ENCODE measurements at places on chromosomes 7 and 10. TPM values are rescaled to one million over a fixed set of nuclear protein-coding genes. Genes with fewer than 3 reads are reported as not detected.

- ATAC-seq: no peak
Observed at GRCh38 chr7:8365499-8366110, 67.8 kb upstream of the NXPH1 start.

VPS37D gene
- total RNA-seq: 17.3 TPM

GRCh38 chr10:45053569-45054100 is 52.9 kb downstream of the ZNF22 start:
- peak; percentile 85 for ATAC-seq

SFRP4 gene
- 0.16 TPM for total RNA-seq

PPP1R3C gene
- 31.9 TPM for total RNA-seq

CPVL gene
- total RNA-seq: 6.9 TPM

DNA sequence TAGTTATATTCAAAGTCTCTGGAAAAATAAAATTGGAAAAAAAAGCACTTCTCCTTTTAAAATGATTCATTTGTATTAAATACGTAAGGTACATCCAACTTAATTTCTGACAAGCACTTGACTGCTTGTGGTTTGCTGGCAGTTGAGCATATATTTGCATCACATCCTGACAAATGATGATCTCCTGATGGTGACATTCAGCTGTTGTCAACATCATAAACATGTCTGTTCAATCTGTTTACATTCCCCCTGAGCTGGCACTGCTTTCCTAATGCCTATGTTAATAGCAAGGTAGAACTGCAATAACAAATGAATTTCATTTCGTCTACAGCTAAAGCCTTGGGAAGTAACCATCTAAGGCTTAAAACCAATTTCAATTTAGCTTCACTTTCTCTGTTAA is 24.4 kb downstream of the TSPAN12 start:
- no peak for ATAC-seq

DNA sequence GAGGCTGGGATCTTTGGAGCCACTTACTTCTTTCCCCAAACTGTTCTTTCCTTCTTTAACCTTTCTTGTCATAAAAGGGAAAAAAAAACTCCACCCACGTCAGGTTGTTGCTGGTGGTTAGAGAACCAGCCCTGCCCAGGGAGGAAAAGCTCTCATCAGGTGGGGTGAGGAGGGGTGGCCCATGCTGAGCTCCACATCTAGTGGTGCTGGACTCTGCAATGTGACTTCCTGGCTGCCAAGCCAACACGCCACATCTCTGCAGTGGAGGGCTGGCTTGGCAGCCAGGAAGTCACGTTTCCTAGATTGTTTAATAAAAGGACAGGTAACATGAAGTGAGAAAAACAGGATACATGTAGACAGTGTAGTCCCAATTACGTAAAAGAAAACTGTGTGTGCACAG is 37.4 kb downstream of the WIPF3 start:
- no peak for ATAC-seq

DNA sequence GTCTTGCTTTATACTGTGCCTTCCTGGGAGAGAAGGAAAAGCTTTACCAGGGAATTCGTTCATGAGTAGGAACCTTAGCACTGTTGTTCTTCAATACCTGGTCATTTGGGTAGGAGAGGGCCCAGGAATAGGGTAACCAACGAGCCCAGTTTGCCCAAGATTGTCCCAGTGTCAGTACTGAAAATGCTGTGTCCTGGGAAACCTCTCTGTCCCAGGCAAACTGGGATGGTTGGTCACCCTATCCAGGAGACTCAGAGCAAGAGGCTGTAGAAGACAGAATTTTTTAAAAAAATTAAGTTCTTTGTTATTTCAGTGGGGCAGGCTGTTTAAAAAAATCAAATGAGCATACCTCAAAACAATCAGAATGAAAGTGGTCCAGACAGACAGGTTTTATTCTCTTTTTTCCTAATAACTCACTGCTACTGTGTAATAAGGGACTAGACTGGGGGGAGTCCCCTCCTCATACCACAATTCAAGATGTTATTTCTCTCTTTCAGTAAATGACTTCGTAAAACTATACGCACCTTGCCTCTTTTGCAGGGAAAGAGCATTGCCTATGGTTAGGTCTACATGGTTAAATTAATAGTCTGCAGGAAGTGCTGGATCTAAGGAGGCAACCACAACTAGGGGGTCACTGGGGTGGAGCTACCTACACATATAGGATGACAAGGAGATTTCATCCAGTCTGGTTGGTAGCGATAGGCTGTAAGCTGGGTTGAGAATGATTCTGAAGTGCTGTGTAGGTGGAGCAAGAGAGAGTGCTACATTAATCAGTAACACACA is 41.1 kb upstream of the FAM133B start:
- no peak for ATAC-seq

DNA sequence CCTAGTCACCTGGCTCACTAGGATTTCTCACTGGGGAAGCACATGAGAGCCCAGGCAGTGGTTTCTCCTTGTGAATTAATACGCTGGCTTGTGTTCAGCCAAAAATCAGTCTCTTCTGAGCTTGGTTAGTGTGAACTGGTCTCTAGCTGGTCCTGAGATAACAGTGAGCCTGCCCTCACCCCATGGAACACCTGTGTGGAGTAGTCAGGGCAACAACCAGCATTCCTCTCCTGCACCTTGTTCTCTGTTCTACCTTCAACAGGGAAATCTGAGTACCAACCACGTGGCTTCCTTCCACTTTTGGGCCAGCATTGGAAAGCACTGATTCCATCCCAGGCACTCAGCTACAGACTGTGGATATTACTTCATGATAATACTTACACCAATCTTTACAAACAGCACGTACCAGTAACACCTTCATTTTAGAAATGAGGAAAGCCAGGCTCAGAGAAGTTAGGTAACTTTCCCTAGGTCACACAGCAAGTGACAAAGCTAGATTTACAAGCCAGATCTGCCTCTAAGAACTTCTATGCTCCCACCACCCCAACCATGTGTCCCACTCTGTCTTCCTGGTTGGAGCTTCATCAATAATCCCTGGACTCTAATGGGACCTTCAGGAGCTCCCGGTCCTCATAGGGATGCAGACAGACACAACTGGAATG is 106.6 kb downstream of the GRID1 start:
- no peak for ATAC-seq

DNA sequence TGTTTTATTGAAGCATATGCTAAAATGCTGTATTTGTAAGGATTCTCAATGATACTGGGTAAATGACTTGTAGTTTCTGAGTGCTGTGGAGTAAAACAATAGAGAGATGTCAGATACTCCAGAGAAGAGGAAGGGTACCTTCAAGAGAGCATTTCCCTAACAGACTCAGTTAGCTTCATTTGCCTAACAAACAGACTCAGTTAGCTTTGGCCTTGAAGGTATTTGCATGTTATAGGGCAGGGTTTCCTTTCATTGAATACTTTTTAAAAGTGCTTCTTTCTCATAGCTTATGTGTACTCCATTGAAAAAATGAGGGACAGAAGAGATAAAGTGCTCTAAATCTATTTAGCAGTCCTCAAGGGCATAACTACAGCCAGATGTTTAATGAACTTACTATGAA is 101.8 kb downstream of the CHN2 start:
- no peak for ATAC-seq

CTAGE8 gene
- total RNA-seq: 0.38 TPM

- no peak for ATAC-seq
Observed at GRCh38 chr10:86162036-86162435, 204.6 kb downstream of the GRID1 start.

SUV39H2 gene
- total RNA-seq: 12.5 TPM

DNA sequence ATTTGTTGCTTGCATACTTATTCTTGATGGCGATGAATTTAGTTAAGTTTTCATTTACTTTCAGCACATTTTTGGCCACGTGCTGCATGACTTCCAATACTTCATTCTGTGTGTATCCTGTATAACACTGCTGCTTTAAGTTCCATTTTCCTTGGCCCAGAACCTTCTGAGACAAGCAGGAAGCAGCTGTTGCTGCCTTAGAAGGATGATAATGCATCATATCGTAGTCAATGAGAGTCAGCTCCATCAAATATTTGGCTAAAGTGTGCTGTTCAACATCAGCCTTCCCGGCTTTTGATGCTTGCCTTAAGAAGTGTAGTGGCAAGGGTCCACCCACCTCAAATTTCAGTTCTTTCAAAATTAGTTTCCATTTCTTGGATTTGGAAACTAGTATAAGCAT is 59.2 kb upstream of the GLCCI1 start:
- ATAC-seq: no peak

KCNMA1 gene
- 96.6 TPM for total RNA-seq

SLC26A3 gene
- total RNA-seq: not detected

- no peak for ATAC-seq
Observed at GRCh38 chr7:134463751-134464150, 4.9 kb upstream of the AKR1B1 start.

PRXL2A gene
- 29.8 TPM for total RNA-seq

NEUROD6 gene
- 0.09 TPM for total RNA-seq

DNA sequence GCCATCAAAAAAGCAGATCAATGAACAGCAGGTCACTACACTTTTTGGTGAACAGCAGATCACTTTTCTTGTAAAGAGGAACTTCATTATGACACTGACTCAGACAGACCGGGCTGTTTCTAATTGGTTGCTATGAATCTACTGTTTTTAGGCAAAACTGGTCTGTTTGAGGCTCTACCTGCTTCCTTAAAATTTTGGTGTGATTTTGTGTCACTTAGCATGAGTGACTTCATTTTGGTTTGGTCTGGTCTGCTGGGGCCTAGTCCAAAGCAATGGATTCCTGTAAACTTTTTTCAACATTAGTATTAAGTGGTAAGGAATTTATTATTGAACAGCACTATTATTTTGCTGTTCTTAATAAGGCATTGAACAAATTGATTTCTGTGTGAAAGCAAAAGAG is 41.8 kb upstream of the C10orf71 start:
- ATAC-seq: no peak

- ATAC-seq: no peak
Observed at GRCh38 chr7:5211730-5212482, 21.9 kb downstream of the WIPI2 start.

EPO gene
- total RNA-seq: not detected
